Stimulated activated CD8-positive, alpha-beta memory T cell treated with anti-CD3 and anti-CD28 coated beads, Interleukin-15, amount 100 ng/mL, for 24 hours (primary cell): ENCODE measurements at places on chromosomes 3 and 15.

GRCh38 chr3:181660337-181660736, 51.4 kb upstream of the SOX2 start:
- DNase-seq: no peak

DNA sequence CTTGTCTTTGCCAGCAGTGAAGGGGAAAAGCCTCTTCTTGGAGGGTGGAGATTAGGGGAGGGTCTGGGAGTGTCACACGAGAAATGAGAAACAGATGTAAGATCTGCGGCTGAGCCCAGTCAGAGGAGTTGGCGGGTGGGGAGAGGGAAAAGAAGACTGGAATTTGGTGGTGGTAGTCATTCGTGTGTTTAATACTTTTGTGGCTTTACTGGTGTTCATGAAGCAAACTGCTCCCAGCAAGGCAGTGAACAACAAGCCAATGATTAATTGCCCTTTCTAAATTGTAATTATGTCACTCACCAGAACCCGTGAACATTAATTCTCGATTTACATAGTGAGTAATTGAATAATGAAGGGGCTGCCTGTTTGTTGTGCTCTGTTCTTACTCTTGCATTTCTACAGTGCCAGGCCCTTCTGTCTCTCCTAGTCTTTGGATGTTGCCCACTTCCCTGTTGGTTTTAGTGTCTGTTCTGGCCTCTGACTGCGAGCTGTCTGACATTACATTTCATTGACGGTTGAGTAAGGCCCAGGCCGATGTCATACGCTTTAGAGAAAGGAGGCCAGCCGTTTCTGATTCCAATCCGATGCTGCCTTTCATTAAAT, 78.0 kb downstream of the CHCHD6 start:
- no peak for DNase-seq

GRCh38 chr3:80114694-80115093, 346.9 kb upstream of the ROBO1 start:
- no peak for DNase-seq

- no peak for DNase-seq
Measured at GRCh38 chr15:58065445-58066041, at the start of gene ALDH1A2. Gene ALDH1A2 (minus strand): TSS chr15:58065711. CDS start chr15:58065650, 61 bp downstream.

DNA sequence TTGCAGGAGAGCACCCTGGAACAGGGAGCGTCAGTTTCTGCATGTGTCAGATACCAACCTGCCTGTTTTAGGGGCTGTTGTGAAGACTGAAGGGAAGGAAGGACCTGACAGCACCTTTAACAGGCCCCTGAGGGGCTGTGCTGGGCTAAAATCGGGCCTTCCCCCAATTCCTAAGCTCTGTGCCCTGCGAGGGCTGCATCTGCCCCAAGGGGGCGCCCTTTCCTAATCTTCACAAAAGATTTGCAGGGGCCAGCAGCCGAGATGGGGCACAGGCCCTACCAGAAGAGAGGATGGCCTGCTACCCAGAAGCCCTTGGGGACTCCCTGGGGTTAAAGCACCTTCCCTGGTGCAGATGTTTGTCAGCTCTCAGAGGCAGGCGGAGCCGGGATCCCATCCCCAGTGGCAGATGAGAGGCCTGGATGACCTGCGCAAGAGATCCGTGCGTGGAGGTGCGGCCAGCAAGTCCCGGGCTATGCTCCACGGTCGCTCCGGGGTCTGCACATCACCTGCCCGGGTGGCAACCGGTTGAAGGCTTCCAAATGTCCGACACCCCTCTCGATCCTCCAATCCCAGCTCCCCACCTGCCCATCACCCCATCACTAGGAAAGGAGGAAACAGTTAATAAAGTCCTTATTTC, 53.6 kb downstream of the RHCG start:
- peak; percentile 26 for DNase-seq

DNA sequence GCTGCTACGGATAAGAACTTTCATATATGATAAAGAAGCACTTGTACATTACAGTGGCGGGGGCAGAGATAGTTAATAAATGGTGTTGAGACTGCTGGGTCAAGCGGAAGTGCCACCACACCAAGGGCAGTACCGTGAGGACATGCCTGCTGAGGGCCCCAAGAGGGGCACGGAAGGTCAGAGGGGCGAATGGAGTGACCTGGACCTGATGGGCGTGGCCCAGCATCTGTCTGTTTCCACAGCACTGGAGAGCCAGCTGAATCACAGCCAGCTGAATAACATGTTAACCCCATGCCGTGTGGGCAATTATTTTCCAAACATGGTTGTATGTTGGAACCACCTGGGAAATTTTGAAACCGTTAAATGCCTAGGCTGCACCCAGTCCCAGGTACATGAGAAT, 37.2 kb downstream of the ANKDD1A start:
- DNase-seq: no peak

- DNase-seq: no peak
Measured at GRCh38 chr15:94000606-94001005, 230.8 kb upstream of the MCTP2 start.

GRCh38 chr3:25563601-25564000, 101.1 kb downstream of the TOP2B start:
- no peak for DNase-seq

GRCh38 chr15:34927726-34928125, 41.8 kb downstream of the AQR start:
- no peak for DNase-seq

- no peak for DNase-seq
Measured at GRCh38 chr3:104887069-104887468, 479.6 kb upstream of the ALCAM start.

DNA sequence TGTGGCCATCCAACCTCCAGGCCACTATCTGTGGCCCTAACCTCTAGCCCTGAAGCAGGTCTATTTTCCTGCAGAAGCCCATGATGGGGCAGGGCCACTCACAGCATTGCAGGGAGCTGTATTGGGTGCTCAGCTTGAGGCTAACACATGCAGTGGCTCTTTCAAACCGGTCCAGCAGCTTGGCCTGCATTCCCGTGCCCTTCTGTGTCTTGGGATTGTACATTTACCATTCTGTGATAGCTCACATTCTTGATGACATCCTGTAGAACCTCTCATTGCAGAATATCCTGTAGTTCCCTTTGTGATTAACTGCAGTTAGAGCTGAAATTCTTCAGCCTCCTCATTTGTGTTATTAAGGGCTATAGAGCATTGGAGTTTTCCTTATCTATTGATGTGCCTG, 60.8 kb upstream of the ANKRD34C start:
- DNase-seq: no peak

DNA sequence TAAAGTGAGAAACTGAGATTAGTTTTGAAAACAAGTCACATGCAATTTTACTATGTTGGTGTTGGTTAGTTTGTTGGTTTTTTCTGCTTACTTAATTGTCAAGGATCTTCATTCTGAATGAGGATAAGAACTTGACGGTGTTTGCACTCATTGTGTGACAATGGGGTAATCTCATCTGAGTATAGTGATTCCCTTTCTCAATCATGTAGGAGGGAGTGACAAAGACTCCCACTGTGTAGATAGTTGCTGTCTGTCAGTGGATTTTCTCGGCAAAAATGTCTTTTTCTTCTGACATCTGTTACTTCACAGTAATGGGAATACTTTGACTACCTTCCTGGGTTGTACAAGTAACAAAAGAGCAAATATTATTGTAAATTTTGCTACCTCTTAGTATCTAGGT, 23.5 kb downstream of the KCNH8 start:
- no peak for DNase-seq

DNA sequence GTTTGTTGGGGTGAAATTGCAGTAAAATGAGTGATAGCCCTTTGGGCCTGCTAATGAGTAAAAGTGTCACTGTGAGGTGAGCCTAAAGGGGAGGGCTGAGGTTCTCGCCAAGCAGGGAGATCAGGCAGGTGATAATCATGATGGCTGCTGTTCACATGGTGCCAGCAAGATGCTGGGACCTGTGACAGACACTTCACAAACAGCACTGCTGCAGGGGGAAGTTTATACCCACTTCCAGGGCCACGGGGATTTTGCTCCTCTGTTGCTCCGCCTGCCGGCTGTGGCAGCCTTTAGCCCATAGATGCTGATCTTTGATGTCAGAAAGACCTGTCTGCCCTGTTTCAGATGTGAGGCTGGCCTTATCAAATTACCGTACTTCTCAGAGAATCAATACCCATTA, 96.7 kb downstream of the SV2B start:
- DNase-seq: no peak

- DNase-seq: no peak
Measured at GRCh38 chr15:34721802-34722438, 32.9 kb downstream of the GJD2 start.

DNA sequence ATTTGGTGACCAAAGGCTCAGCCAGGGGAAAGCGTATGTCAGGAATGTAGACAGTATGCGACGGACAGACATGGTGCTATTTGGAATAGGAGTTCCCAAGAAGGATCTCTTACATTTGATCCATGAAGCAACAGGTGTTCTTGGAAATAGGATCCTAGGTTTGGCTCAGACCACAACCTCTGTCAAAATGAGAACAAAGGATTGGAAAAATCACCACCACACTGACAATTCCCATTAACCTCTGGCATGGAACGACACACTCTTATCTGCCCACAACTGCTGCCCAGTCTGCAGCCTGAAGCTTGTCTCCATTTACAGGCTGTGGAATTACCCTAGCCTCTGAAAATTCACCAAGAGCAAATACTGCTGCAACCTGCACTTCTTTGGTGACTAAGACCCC, 33.6 kb upstream of the LRRN1 start:
- DNase-seq: no peak

DNA sequence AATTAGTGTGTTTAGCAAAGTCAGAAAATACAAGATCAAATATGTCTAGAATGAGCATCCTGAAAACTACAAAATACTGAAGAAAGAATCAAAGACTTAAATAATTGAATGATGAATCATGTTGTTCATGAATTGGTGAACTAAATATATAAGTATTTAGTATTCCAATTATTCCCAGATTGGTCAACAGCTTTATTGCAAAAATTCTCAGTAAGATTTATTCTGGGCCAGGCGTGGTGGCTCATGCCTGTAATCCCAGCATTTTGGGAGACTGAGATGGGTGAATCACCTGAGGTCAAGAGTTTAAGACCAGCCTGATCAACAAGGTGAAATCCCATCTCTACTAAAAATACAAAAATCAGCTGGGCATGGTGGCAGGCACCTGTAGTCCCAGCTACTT, 250.0 kb upstream of the NECTIN3 start:
- no peak for DNase-seq

DNA sequence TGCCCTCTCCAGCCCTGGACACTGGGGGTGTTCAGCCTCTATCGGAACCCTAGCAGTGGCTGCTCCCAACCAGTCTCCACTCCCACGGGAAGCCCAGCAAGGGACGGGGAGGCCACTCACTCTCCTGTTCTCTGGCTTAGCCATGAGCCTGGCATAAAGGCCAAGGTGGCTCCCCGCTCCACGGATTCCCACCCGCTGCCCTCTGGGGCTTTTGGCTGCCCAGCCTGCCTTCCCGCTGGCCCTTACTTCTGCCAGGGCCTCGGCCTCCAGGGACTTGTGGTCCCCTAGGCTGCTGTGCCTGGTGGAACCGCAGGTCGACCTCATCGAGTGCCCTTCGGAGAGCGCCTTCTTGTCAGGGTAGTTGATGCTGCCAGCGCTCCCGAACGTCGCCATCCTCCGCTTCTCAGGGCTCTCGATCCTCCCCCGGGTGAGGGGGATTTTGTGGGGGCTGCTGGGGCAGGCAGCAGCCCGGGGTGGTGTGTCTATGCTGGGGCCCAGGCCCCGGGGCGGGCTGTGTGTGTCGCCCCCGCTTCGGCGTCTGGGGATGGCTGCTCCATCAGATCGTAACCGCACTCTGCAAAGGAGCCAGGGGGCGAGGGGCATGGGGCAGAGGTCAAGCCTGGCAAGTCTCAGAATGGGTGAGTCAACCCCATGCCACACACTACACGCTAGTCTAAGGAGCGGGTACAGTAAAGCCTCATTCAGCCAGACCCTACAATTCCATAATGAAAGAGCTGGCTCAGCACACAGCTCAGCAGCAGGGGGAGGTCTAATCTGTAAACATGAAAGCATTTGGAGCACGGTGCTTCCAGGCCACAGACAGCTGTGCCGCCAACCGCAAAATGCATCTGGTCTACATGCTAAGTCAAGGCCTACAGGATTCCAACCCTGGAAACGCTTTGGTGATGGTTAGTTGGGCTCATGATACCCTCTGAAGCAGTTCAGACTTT, 27.3 kb upstream of the RAD18 start:
- no peak for DNase-seq

- DNase-seq: no peak
Measured at GRCh38 chr3:34508732-34509131, 710.3 kb downstream of the PDCD6IP start.

DNA sequence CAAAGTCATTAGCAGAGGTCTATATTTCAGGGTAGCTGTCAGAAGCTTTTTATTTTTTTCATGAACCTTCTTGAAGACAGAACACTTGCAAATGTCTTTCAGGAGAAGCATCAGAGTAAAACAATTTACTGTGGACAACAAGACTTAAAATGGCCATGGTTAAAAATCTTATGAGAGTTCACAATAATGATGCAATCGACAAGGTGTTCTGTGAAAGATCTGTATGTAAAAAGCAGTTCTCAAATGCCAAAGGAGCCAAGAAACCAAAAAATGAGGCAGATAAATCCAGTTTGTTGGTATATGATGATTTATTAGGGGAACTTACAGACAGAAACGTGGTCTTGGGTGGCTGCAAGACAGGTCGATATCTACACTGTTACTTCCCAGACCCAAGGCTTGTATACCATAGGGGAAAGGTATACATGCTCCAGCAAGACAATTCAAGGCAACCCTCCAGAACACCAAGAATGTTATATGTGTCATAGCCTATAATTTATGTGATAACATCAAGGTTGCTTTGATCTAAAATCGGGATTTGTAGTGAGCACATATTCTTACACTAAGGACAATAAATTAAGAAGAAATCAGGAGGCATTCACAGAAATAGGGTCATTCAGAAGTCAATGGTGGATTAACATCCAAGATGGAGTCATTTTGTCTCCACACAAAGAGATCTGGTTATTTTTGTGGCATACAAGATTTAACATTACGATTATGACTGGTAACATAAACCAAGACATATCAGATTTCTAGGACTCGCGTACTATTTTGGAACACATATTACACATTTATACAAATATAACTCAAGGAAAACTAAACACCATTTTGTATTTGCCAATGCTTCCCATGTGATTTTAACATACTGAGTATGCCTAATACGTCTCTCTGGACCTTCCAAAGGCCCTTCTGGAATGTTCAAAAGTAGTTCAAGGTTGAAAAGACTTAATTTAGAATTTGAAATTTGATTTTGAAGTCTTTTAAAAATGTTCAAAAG, 316.4 kb downstream of the THSD4 start:
- DNase-seq: no peak

- no peak for DNase-seq
Measured at GRCh38 chr3:72997421-72997961, 880 bp downstream of the PPP4R2 start.

DNA sequence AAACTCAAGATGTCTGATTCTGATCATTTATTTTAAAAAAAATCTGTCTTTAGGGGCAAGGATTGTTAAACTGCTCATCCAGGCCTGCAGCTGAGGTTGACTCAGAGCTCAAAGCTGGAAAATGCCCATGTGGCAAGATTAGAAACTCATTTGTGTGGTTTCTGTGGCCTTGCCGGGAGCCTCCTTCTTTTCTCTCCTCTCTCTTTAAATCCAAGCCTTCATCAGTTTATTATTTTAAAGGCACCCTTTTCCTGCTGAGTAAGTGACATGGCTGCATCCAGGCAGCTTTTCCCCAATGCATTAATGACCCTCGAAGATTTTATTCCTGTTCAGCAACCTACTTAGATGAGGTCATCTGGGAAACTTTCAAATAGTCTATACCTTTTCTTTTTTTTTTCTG, 221.3 kb upstream of the CDIN1 start:
- no peak for DNase-seq
